ENCODE measurements at places on chromosomes 12 and 14. TPM values are rescaled to one million over a fixed set of nuclear protein-coding genes. Genes with fewer than 3 reads are reported as not detected.

DPPA3 gene
- not detected for polyA plus RNA-seq

IL22 gene
- 1.2 TPM for polyA plus RNA-seq

NR2C1 gene
- polyA plus RNA-seq: 12.2 TPM

NOS1 gene
- not detected for polyA plus RNA-seq

EIF2S3B gene
- not detected for polyA plus RNA-seq

ANO2 gene
- polyA plus RNA-seq: not detected

SENP1 gene
- 5.9 TPM for polyA plus RNA-seq

COX6A1 gene
- 628 TPM for polyA plus RNA-seq

INHBC gene
- polyA plus RNA-seq: not detected

TESPA1 gene
- 10.3 TPM for polyA plus RNA-seq

PROX2 gene
- not detected for polyA plus RNA-seq

ADGRD1 gene
- polyA plus RNA-seq: 3.0 TPM

MANSC1 gene
- 7.2 TPM for polyA plus RNA-seq

LRFN5 gene
- not detected for polyA plus RNA-seq

ANKS1B gene
- polyA plus RNA-seq: not detected

CIROP gene
- not detected for polyA plus RNA-seq

AMIGO2 gene
- 0.46 TPM for polyA plus RNA-seq

HOXC5 gene
- 0.03 TPM for polyA plus RNA-seq

TUBA1A gene
- 20.1 TPM for polyA plus RNA-seq

IL31 gene
- polyA plus RNA-seq: not detected

LETMD1 gene
- polyA plus RNA-seq: 55.3 TPM

PRB2 gene
- polyA plus RNA-seq: 0.04 TPM

BCAT1 gene
- 12.0 TPM for polyA plus RNA-seq
